Activated naive CD8-positive, alpha-beta T cell treated with anti-CD3 and anti-CD28 coated beads, Interleukin-2, amount 10 ng/mL, durations not matched to agents 7 days and 5 days (primary cell): ENCODE measurements at places on chromosomes 2 and 18.

DNA sequence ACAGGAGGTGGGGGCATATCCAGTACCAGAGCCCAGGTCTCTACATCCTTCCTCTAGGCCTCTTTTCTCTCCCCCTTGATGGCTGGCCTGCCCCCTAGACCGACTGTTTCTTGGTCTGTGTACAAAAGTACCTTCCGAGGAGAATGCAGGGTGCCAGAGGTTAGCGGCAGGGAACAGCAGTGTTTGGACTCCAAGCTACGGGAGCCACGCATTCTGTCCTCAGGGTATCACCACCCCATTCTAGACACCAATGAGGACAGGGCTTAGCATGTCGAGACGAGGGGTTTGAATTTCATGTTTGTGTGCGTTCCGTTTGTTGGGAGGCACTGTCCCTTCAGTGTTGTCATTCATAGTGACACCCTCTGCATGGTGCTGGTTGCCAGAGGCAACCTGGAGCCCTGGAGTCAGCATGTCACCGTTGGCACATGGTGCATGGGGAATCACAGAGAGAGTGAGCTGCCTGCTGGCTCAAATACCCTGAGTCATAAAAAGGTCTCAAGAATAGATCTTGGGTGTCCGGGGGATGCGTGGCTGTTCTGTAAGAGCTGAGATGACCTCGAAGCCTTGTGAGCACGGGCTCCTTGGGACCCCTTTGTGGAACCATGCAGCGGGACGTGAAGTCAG lies 57.2 kb upstream of the LDLRAD4 start:
- H3K4me3 ChIP-seq, result no peak overlapping the region
- H3K36me3 ChIP-seq, result peaks cover 16% of the 10 kb centered on the region
- peaks cover 5% of the 10 kb centered on the region for H3K27me3 ChIP-seq
- no peak overlapping the region for H3K27ac ChIP-seq
- no peak for DNase-seq
- peaks cover 2% of the 10 kb centered on the region for H3K4me1 ChIP-seq

DNA sequence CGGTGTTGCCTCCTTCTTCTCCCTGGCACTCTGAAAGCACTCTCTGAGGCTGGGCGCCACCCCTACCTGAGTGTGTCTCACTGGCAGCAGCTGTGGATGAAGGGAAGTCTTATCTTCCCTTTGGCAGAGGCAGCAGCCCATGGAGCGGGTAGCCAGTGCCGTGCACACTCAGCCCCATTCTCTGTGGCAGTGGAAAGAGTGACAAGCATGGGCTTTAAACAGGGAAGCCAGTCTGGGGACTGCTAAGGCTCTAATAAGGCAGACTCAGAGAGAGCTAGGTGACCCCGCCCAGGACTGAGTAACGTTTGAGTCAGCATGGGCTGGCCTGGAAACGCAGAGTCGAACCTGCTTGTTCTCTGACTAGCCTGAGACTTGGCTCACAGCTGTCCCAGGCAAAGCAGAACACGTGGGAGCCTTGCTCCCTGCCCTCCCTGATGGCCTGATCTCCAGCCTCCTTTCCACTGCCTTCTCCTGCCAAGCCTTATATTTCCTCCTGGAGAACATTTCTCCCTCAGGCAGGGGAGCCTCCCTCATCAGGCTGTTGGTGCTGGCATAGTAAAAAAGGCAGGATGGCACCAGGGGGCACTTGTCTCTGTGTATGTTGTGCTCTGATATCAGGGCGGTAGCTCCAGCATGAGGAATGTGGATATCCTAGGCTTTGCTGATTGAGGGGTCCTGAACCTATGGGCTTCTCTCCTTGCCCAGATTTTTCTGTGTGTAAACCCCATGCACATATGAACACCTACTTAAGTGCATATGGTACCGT lies 93.9 kb upstream of the LGALSL start:
- H3K4me3 ChIP-seq, result no peak overlapping the region
- peaks cover 28% of the 10 kb centered on the region for H3K27me3 ChIP-seq
- H3K27ac ChIP-seq, result no peak overlapping the region

- no peaks in the 10 kb centered on the region for H3K4me1 ChIP-seq
- no peak overlapping the region for H3K27ac ChIP-seq
- no peak for DNase-seq
Measured at GRCh38 chr2:215602997-215603396, 167.1 kb upstream of the FN1 start.

DNA sequence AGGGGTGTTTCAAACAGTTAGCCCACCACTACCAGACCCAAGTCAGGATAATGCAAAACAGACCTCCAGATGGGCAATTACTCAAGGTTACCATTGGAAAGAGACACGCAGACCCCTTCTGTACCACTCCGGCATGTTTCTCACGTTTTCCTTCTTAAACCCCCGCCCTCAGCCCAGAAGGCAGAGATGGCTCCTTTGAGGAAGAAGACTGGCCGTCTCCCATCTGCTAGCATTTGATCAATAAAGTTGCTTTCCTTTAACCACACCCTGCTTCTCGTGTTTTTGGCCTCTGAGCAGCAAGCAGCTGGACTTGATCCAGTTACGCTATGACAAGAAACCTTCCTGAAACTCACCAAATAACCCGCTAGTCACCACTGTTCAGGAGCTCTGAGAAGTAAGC lies 1012.4 kb upstream of the GYPC start:
- H3K27me3 ChIP-seq, result no peaks in the 10 kb centered on the region
- H3K36me3 ChIP-seq, result no peaks in the 10 kb centered on the region
- no peak for DNase-seq
- H3K27ac ChIP-seq, result no peak overlapping the region

DNA sequence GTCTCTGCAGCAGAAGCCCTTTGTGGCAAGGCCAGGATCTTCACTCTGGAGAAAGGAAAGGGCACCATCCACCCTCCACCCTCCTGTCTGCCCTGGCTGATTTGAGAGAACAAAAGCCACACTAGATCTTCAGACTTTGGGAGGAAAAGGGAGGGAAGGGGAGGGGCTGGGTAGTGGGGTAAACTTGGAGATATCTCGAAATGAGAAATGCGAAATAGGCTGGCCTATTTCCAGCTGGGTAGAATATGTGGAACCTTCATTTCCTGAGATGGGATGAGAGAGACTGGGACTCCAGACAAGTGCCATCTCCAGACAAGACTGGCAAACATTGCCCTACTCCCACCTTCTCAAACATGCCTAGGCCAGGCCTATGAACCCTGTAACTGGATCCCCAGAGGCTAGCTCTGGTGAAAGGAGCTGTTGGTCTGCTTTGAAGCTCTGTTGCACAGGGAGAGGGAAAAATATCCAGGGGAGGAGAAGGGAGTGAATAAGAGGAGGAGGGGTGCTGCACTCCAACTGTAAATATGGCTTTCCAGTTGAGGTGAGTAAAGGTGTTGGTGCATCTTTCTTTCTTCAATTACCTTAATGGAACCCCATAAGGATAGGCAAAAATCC lies 1.7 kb downstream of the HOXD12 start:
- H3K36me3 ChIP-seq, result no peaks in the 10 kb centered on the region
- peaks cover 97% of the 10 kb centered on the region for H3K27me3 ChIP-seq
- no peak overlapping the region for H3K4me3 ChIP-seq
- peaks cover 19% of the 10 kb centered on the region for H3K4me1 ChIP-seq
- no peak overlapping the region for H3K27ac ChIP-seq
- no peak for DNase-seq

DNA sequence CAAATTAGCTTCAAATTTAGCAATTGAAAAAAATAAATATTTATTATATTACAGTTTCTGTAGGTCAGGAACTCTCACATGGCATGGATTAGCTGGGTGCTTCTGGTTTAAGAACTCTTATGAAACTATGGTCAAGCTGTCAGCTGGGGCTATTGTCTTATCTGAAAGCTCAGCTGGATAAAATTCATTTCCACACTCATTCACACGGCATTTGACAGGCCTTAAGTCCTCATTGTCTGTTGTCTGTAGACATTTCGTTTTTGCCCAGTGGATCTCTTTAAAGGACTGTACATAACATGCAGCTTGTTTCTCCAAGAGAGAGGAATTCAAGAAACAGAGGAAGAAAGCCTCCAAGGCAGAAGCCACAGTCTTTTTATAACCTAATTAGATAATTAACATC lies 1556.8 kb upstream of the SLC39A10 start:
- no peak overlapping the region for H3K27ac ChIP-seq
- no peaks in the 10 kb centered on the region for H3K36me3 ChIP-seq
- H3K4me1 ChIP-seq, result no peaks in the 10 kb centered on the region
- no peaks in the 10 kb centered on the region for H3K27me3 ChIP-seq
- no peak for DNase-seq

DNA sequence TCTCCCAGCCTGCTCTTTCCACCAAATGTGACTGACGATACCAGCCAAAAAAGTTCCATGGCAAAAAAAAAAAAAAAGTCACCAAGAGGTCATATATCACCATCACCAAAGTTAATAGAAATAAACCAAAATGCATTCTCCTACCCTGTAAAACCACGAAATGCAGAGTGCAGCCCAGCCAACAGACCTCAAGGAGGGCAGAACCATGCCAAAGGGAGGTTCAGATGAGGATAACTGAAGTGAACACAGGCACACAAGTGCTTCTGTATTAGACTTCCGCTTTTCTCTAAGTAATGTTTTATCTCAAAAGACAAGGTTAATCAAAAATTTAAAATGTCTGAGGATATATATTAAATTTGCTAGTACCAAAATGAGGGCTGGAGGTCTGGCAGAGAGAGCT lies 5.5 kb downstream of the SERPINE2 start:
- DNase-seq, result no peak
- no peak overlapping the region for H3K27ac ChIP-seq
- H3K36me3 ChIP-seq, result peaks cover 20% of the 10 kb centered on the region
- H3K4me3 ChIP-seq, result no peak overlapping the region
- H3K4me1 ChIP-seq, result peaks cover 27% of the 10 kb centered on the region
- no peaks in the 10 kb centered on the region for H3K27me3 ChIP-seq

- H3K4me3 ChIP-seq, result no peak overlapping the region
- H3K36me3 ChIP-seq, result no peaks in the 10 kb centered on the region
- no peak overlapping the region for H3K27ac ChIP-seq
- H3K27me3 ChIP-seq, result peaks cover 14% of the 10 kb centered on the region
Measured at GRCh38 chr2:191863988-191864387, 17.1 kb upstream of the CAVIN2 start.
